ENCODE measurements at places on chromosomes 3 and 15.

- DNase-seq: no peak
Observed at GRCh38 chr3:4512895-4513616, 19.9 kb downstream of the ITPR1 start.

GRCh38 chr15:62857411-62857853 lies 185.1 kb upstream of the TPM1 start:
- DNase-seq: no peak

GRCh38 chr3:141477224-141477623 lies 9.6 kb upstream of the RASA2 start:
- DNase-seq: peak; percentile 41

DNA sequence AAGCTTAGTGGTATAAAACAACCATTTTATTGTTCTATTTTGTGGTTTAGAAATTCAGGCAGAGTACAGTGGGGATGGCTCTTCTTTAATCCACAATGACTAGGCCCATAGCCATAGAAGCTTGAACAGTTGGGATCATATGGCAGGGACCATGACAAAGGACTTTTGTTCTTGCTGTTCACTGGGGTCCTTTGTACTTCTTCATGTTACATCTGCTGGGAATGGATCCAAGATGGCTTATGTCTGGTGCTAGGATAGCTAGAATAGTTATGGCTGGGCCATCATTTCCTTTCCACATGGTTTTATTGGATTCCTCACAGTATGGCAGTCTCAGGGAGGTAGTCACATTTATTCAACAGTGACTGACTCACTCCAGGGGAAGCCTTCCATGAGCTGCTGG lies 427.9 kb upstream of the AGTR1 start:
- DNase-seq: no peak

GRCh38 chr3:54818942-54819341 lies 108.9 kb downstream of the LRTM1 start:
- peak; percentile 10 for DNase-seq

- DNase-seq: no peak
Observed at GRCh38 chr3:31533169-31534064, 692 bp downstream of the STT3B start.

GRCh38 chr3:72993391-72993790 lies 3.2 kb upstream of the PPP4R2 start:
- no peak for DNase-seq

- no peak for DNase-seq
Observed at GRCh38 chr3:61387817-61388216, 136.6 kb upstream of the FHIT start.

- no peak for DNase-seq
Observed at GRCh38 chr3:183069086-183069485, 30.2 kb downstream of the MCCC1 start.

- peak; percentile 38 for DNase-seq
Observed at GRCh38 chr3:122458992-122459391, 43.1 kb upstream of the WDR5B start.

DNA sequence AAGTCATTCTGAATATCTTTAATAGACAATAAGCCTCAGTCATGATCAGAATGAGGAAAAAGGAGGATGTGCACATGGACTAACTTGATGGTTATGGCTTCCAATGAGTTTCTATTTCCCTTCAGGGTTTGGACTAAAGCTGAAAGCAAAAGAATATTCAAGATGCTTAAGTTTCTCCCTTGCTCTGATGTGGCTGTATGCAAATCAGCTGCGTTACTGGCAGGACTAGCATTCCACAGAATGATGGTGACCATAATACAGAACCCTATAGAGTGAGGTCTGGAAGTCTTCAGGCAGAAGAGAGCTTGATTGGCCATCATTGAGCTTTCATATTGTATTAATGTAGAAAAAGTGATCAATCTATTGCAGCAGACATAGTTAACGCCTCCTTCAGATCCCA lies 466.0 kb downstream of the NLGN1 start:
- no peak for DNase-seq

GRCh38 chr3:126982471-126983175 lies at the start of gene PLXNA1:
PLXNA1 (plus strand) TSS chr3:126983115; CDS start chr3:126988594, 5,479 bp downstream.
- DNase-seq: peak; percentile 21

DNA sequence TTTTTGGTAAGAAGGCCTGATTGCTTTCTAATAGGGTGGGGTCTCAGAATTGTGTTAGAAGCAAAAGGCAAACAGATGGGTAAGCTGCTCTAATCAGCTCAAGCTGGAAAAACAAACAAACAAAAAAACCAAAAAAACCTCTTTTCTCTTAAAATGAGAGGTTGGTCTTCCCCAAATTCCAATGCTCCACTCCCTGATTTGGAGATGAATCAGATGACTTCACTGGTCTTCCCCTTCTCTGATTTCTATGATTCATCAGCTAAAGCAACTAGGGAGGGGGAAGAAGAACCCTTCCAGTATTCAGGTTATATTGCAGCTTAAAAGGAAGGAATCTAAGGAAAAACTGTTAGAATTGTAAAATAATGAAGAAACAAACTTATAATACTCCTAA lies 9.6 kb upstream of the ANXA2 start:
- DNase-seq: no peak

DNA sequence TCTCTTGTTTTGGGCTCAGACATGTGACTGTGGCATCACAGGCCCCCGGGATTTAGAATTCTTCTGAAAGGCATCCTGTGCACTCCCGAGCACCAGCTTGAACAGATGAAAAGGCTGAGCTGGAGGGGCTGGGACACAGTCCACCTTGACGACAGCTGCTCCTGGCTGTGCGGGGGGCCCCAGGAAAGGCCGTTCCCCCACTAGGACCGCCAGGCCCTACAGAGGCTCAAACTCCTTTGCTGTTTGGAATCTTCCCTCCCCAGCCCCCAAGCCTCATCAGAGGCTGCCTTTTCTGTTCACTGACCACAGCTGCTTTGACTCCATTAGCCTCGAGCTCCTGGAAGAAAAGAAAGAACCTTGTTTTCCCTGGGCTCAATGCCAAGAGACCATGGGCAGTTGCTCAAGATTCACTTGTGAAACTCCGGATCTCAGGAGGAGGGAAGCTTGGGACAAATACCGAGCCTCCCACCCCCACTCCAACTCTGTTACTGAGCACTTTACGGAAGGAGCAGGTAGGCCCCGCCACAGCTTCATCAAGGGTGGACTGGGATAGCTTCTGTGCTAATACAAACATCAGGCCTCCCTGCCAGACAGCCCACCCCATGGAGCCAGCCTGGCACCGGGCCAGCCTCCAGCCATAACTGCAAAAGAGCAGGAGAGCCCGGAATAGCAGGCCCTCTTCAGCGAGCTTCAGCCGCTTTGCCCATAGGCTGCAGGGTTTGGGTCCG lies 15.7 kb downstream of the CIDEC start:
- DNase-seq: peak; percentile 68

DNA sequence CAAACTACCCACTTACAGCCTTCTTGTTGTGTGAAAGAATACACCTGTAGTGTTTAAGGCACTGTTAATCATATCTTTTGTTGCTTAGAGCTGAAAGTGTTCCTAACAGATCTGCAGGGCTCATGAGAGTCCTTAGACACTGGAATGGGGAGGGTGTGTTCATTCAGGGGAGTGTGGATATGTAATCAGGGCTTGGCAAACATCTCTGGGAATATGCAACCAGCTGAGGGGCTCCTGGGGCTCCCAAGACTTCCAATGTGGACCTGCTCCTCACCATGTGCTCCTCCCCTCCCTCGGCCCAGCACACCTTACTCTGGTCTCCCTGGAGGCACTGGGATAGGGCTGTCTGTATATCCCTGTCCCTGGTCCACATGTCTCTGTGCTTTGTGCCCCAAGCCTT lies 30.3 kb upstream of the MFSD1 start:
- no peak for DNase-seq

GRCh38 chr15:26702381-26702780 lies 70.5 kb downstream of the GABRB3 start:
- DNase-seq: no peak

DNA sequence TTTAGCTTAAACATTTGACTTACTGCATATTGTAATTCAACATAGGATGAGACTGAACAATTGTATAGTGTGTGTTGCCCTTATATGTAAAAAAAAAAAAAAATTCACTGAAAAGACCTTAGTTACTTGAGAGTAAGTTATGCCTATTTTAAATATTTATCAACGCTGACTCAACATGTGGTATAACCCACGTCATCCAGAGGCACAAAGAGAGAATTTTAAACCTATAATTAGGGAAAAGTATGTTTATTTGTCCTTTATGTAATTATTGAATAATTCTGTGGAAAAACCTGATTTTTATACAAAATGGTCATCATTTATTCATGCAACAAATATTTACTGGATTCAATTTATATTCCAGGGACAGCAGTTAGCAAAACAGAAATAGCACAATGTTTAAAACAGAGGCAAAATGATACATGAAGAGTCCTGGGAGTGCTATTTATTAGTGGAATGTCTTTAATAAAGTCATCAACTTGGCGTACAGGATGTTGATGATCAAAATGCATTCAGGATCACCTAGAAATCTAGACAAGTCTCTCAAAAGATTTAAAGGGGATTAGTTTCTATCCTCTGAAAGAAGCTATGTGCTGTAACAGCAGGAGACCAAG lies 223.7 kb downstream of the PCCB start:
- peak; percentile 41 for DNase-seq

GRCh38 chr15:77528968-77529319 lies 103.8 kb downstream of the LINGO1 start:
- no peak for DNase-seq

- DNase-seq: no peak
Observed at GRCh38 chr15:94965593-94965992, 734.2 kb downstream of the MCTP2 start.

DNA sequence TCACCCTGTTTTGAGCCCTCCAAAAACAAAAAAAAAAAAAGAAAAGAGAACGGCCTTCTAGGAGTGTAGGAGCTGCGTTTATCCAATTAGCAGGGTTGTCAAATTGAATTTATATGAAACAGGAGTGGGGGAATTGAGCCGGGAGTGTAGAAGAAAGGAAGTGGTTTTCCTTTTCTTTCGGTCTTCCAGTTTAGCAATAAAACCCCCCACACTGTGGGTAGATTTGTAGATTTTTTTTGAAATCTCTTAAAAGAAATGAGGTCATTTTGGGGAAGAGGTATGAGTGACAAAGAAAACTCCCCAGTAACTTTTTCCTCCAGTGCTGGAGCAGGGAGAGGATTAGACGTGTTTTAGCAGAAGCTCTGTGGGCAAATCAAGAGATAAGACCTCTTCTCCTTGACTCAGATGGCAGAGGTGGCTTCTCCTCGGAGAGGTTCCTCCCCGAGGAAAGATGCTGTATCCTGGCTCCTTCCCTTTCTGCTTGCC lies 30.8 kb downstream of the BOC start:
- peak; percentile 64 for DNase-seq

GRCh38 chr15:34598799-34599585 lies 15.5 kb upstream of the GOLGA8B start:
- DNase-seq: no peak

DNA sequence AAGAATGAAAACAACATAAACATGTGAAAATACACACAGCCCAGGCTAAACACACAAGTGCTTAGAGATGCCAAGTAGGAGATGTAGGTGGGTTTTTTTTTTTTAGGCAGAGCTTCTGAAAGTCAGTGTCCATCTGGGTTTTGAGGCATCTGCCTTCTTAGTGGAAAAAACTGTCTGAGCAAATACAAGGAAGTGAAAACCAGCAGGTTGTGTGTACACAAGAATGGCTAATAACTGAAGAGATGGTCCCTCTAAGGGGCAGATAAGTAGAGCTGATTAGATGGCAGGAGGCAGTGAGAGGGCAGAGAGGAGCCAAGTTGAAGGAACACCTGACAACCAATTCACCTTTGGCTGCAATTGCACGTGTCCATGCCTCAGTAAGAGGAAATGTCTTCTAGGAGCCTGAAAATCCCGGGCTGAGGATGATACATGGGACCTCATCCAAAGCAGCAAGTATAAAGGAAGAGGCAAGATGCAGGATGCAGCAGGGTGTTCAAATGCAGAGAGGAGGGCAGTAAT lies 34.9 kb downstream of the CYP19A1 start:
- DNase-seq: no peak

DNA sequence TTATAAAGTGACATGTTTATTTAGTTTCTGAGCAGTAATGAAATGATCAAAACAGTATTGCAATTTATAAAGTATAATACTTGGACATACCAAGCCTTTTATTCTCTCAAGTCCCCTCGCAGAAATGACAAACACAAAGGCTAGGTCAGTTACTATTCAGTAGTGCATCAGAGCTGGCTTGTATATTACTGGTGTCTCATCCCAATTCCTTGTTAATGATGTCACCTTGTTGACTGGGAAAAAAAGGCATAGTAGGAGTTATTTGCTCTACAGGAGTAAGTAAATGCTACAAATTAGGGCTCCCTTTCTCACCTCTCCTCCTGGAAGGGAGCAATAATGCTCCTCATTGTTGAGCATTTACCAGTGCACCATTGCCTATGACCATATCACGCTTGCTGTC lies 317.6 kb downstream of the CHL1 start:
- no peak for DNase-seq

DNA sequence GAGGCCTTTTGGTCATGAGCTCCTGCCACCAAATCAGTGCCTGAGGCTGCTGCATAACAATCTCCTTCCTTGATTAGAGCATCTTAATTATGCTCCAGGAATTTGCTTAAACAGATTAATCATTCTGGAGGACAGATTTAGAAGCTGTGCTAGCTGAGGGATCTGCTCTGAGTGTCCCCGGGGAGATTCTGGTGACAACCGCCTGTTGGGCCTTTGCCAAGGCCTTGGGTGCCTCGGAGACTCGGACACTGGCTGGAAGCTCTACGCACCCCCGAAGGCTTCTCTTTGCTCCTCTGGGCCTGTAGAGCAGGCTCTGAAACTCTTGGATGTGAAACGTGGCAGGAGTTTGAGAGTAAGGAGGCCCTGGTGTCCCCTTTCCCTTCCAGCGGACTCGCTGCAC lies 264.1 kb downstream of the CD47 start:
- no peak for DNase-seq

DNA sequence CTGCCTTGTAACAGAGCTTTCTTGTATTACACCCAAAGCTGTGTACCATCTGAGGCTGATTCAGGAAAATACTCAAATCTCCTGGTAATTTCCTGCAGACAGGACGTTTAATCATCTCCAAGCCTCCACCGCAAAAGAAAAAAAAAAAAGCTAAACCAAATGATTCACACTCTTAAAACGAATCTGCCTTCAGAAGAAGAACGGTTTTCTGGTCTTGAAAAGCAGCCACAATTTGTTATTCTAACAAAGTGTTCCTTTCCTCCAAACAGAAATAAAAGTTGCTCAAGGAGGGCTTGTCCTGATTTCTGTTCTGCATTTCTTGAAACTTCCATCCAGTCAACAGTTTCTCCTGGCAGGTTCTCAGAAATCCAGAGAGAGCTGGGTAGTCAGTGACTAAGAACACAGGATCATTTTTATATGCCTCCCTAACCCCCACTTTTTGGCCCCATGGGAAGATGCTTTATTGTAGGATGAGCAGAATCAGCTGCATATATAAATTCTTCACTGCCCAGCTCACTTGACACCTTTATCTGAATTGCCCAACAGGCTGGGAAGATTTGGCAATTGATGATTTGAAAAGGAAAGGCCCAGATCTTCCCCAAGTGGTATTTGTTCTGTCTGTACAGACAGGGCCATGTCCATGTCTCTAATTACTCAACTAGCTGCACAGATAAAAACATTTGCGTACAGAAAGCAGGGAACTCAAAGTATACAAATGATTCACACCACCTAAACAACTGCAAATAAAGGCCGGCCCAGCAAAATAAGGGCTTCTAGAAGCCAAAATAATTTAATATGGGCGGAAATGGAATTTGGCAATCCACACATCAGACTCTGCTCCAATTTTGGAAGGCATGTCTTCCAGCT lies 41.0 kb upstream of the PRICKLE2 start:
- peak; percentile 96 for DNase-seq

GRCh38 chr3:134242649-134243617 lies 7.7 kb downstream of the RYK start:
- peak; percentile 74 for DNase-seq
